ENCODE measurements at places on chromosomes 11 and 22.

DNA sequence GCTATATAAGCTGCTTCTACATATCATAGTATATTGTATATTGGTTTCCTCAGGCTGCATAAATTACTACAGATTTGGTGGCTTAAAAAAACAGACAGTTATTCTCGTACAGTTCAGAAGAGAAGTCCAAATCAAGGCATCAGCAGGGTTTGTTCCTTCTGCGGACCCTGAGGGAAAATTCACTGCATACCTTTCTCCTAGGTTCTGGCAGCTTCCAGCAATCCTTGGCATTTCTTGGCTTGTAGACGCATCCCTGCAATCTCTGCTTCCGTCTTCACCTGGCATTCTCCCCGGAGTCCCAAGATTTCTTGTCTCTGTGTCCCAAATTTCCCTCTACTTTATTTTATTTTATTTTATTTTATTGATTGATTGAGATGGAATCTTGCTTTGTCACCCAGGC lies 142.8 kb downstream of the COMMD9 start:
- DNase-seq: peak; percentile 16

- DNase-seq: no peak
Observed at GRCh38 chr11:134339756-134340155, 8.0 kb downstream of the GLB1L2 start.

DNA sequence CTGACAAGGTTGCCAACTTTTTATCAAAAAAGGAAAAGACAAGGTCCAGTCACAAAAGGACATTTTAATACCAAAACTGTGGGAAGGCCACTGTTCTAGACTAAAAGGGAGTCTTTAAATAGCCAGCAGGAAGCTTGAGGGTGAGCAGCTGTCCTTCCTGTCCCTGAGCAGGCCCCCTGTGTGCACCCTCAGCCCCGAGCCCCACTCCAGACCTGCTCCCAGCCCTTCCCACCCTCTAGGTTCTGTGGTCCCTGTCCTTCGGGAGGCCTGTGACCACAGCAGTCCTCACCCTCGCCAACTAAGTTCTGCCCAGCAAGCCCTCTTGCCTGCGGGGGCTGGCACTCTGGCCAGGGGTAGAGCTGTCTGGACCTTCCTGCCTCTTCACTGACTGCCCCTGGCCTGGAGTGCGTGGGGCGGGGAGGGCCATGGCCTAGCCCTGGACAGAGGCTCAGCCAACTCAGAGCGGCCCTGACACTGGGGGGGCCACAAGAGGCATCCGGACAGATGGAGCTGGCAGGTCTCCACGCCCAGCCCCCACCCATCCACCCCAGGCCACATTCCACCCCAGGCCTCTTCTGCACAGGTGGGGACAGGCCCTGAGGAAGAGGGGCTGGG lies 1.6 kb upstream of the PLXNB2 start:
- DNase-seq: no peak

GRCh38 chr11:2904153-2905052 lies 18.8 kb upstream of the CDKN1C start:
- DNase-seq: no peak

DNA sequence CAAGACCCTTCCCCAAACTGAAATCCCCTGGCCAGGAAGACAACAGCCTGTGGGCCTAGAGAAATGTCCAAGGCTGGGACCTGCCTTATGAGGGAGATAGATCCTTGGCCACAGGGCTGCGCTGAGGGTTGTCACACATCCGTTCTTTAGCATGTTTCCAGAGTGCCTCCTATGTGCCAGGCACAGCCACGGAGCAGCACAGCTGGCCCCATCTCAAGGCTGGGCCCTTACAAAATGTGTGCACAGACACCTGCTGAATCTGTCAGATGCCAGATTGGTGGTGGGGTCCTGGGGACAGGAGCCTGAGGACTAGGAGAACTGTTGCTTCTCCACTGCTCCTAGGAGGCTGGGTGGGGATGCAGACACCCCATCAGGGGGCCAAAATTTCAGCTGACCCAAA lies 11.2 kb downstream of the GRIK4 start:
- DNase-seq: no peak

DNA sequence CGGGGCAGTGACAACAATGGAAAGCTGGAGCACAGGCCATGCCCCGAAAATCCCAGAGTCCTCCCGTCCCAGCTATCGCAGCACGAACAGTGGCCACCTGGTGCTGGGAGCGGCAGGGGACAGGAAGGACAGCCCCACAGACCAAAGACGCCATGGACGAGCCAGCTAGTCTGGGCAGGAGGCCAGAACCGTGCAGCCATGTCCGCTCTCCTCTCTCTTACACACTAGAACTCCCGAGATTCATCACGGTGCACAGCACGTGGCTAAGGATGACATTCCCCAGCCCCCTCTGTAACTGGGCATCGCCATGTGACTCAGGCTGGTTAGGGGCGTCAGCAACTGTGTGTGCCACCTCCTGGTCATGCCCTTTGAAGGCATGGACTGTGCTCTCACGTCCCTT lies 4.6 kb downstream of the CDPF1 start:
- no peak for DNase-seq

DNA sequence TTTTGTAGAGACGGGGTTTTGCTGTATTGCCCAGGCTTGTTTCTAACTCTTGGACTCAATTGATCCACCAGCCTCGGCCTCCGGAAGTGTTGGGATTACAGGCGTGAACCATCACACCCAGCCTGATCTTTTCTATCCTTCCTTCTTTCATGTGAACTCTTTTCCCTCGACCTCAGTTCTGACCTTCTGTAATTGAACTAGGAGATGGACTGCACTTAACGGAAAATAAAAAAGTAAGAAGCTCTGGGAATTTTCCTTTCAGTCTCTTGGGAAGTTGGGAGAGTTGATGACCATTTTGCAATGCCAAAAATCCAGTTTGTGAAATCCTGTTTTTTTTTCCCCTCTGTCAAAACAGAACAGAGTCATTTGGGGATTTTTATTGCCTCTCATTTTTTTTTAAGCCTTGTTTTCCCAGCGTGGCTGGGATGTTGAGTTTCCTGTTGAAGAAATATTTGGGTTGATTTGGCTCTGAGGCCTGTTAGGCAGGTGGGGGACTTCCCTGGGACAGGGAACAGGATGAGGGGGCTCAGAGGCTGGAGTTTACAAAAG lies 26.9 kb upstream of the CYB5R3 start:
- no peak for DNase-seq

- no peak for DNase-seq
Observed at GRCh38 chr11:25218036-25218435, 721.2 kb downstream of the LUZP2 start.

- peak; percentile 91 for DNase-seq
Observed at GRCh38 chr22:45441138-45441537, 27.6 kb downstream of the RIBC2 start.

DNA sequence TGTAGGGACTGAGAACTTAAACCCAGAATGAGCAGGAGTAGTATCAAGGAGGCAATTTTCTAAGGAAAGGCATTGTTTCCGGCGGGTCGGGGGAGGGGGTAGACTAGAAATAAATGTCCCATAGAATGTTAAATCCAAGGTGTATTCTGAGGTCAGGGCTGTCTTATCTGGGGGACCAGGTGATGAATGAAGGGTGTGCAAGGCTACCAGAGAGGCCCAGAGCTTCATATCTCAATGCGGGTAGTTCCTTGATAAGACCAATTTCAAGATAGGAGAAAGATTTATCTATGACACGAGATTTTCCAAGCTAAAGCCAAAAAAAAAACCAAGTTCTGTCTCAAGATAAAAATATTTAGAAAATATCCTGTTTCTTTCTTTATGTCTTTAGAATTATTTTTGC lies 8.3 kb upstream of the RCE1 start:
- DNase-seq: no peak

DNA sequence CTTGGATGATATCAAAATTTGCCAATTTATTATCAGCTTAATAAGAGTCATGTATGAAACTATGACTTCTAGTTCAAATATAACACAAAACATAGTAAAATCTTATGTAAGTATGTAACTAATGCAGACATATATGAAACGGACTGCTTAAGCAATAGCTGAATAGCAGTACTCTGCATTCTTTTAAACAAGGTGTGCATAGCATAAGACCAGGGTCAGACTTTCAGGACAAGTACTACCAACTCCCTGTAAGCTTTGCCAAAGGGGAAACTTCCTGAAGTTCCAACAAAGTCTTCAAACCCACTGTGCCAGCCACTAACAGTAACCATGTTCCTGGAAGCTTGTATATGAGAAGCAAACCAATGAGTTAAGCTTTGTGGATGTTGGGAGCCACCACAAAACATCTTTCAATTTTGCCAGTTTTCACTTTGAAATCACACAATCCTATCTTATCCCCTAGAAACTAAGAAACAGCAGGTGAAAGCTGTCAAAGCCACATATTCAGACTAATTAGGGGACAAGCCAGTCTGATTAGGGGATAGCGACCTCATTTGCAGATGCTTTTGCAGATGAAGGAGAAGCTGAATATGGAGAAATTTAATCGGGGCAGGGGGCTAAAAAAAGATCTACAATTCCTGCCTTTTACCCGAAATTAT lies 13.3 kb downstream of the RBFOX2 start:
- DNase-seq: no peak

GRCh38 chr22:39471381-39472141 lies 14.7 kb downstream of the MGAT3 start:
- peak; percentile 80 for DNase-seq

DNA sequence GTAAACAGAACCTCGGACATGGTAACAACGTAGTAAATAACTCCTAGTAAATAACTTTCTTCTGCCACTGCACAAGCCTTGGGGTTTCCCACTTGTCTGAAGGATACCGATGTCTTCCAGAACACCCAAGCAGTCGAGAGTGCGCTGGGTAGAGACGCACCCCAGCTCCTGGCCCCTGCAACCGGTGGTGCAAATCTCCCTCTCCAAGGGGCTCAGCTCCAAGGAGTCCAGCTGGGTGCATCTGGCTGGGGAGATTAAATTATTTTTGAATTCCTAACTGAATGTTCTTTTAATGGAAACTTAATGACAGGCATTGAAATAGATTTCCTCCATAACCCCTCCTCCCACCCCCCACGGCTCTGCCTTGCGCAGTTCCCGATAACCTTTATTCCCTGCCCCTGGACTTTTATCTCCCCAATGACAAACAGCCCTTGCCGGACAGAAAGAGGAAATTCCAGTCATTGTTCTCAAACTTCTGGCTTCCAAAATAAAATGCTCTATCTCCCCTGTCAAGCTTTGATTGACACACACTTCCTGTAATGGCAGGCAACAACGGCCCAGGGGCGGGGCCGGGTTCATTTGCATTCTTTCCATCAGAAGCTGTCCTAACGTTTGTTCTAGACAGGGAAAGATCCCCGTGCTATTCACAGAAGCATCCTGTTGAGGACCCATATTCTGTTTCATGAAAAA lies 31.2 kb downstream of the KCNJ1 start:
- peak; percentile 62 for DNase-seq

DNA sequence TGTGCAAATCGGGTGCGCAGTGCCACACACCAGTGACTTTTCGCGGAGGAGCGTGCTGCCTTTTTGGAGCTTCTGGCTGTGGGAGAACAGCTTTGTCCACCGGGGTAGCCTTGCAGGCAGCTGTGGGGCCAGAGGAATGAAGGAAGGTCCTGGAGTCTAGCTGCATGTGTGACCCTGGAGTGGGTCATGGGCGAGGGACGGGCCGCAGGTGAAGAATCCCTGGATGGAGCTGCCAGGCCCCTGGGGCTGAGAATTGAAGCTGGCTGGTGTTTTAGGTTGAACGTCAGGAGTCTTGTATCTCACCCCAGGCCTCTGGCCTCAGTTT lies 8.6 kb downstream of the CCND1 start:
- peak; percentile 37 for DNase-seq

DNA sequence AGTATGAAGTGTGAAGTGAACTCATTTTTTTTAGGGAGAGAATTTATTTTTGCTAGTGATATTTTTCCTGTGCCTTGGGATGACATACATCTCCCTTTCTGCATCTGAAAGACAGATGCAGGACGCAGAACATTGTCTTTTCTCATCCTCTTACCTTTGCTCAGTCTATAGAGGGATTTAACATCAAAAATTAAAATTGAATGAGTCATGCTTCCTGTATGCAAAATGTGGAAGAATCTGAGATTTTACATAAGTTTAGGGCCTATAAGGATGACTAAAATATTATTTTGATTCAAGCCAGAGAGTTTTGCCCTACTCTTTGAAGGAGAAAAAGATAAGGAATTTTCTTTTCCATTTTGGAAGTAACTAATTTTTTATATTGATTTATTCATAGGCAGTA lies 27.3 kb downstream of the XRCC6 start:
- no peak for DNase-seq

- DNase-seq: no peak
Observed at GRCh38 chr11:82995235-82995634, 76.5 kb downstream of the RAB30 start.

- DNase-seq: no peak
Observed at GRCh38 chr11:96329419-96329818, 13.6 kb downstream of the MAML2 start.

GRCh38 chr22:20636945-20637344 lies 129.5 kb downstream of the MED15 start:
- DNase-seq: no peak

GRCh38 chr22:32204040-32204855 lies 625 bp downstream of the RFPL2 start:
- DNase-seq: no peak

GRCh38 chr22:31938296-31938695 lies 6.0 kb upstream of the YWHAH start:
- no peak for DNase-seq

- DNase-seq: no peak
Observed at GRCh38 chr11:64866173-64866491, 12.3 kb downstream of the EHD1 start.

GRCh38 chr11:98434296-98434695 lies 586.5 kb upstream of the CNTN5 start:
- no peak for DNase-seq

DNA sequence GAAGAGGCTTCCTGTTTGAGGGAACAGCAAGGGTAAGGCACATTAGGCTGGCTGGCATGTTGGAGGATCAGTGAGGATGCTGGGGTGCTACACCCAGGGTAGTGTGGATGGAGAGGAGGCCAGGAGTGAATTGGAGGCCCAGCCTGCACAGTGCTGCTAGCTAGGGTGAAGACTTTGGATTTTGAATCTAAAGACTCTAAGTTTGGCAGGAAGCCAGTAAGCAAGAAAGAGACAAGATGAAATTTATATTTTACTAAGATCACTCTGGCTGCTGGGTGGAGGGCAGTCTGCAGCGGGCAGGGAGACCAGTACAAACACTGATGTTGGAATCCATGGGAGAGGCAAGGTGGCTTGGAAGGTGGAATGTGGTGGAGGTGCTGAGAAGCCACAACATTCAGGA lies 43.6 kb downstream of the TSPAN18 start:
- no peak for DNase-seq

- no peak for DNase-seq
Observed at GRCh38 chr11:72940417-72940816, 126.2 kb downstream of the ATG16L2 start.

GRCh38 chr11:71947498-71947897 lies 18.7 kb downstream of the RNF121 start:
- peak; percentile 87 for DNase-seq

- DNase-seq: no peak
Observed at GRCh38 chr11:43602670-43603069, 77.9 kb upstream of the HSD17B12 start.

Data from Caco-2 (cell line).